ENCODE measurements at places on chromosomes 6 and 20.

- DNase-seq: no peak
Observed at GRCh38 chr6:37840940-37841300, 21.4 kb downstream of the ZFAND3 start.

GRCh38 chr6:27287751-27288135 lies 24.3 kb downstream of the POM121L2 start:
- DNase-seq: no peak

GRCh38 chr20:24949756-24950127 lies 673 bp downstream of the CST7 start:
- no peak for DNase-seq

DNA sequence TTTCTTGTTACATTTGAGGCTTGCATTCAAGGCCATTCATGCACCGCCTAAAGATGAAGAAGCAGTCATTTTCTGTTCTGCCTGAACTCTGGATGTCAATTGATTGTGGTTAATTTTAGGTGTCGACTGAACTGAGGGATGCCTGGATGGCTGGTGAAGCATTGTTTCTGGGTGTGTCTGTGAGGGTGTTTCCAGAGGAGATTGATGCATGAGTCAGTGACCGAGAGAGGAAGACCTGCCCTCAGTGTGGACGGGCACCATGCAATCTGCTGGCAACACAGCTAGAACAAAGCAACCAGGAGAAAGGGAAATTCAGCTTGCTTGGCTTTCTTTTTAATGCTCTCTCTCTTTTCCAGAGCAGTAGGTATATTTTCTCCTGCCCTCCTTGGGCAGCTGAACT lies 164.1 kb upstream of the ECI2 start:
- DNase-seq: no peak

GRCh38 chr6:18148304-18149025 lies 6.4 kb downstream of the TPMT start:
- no peak for DNase-seq

GRCh38 chr20:7657569-7657968 lies 282.7 kb downstream of the HAO1 start:
- no peak for DNase-seq

DNA sequence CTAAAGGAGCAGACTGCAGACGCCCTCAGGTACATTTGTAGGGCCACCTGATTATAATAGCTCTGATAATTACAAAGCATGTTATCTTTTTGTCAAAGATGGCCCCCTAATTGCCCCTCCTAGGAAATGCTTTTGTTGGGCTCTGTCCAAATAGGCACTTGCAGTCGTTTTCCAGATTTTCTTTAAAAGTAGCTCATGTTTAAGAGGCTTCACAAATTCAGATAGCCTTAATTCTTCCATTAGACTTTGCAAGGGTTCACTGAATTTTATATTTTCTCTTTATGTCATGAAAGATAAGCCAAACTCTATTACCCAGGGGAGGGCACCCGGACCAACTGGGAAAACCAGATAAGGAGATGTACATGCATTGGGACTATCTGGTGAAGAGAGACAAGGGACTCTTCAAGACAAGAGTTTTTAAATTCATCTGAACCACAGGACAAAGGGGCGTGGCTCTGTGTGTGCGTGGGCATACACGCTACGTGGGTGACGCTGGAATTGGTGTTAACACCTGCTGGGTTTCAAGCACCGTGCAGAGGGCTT lies 95.6 kb downstream of the TOX2 start:
- DNase-seq: no peak

GRCh38 chr20:54205450-54205849 lies 2.4 kb upstream of the PFDN4 start:
- no peak for DNase-seq

DNA sequence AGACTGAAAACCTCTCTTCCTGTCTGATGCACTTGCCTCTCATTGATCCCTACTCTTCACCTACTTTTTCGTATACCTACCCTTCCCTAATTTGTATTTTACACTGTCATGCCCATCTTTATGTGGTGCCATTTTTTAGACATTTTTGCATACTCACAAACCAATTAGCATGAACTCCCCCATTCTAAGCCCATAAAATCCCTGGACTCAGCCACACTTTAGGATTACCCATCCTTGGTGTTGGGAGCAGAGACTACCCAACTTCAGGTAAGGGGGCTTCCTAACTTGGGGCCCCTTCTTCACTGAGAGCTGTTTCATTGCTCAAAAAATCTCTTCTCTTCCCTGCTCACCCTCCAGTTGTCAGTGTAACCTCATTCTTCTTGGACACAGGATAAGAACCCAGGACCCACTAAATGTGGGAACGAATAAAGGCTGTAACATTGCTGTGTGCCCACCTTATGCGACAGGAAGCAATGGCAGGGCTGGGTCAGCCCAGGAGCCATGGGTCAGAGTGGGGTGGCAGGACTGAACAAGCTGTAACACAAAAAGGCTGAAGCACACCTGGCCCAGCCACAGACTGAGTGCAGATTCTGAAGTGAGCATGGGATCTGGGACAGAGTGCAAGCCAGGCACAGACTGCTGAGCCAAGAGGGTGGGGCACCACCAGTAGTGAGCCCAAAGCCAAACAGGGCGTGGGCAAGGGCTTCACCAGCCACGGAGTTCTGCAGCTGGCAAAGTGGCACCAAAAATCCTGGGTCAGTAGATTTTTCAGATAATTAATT lies 789.1 kb upstream of the HS3ST5 start:
- DNase-seq: no peak

DNA sequence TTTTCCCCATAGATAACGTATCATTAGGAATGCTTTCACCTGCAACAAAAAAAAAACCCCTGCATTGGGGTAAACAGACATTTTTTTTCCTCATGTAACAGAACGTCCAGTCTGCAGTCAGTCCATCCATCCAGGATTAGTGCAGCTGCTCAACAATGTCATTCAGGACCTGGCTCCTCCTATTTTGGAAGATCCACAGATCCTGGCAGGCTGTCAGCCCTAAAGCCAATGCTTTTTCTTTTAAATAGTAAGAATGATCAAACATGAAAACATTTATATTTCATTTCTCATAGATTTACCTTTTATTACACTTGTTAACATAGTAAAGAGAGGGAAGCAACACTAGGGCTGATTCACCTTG lies 116.5 kb upstream of the CCDC28A start:
- no peak for DNase-seq

DNA sequence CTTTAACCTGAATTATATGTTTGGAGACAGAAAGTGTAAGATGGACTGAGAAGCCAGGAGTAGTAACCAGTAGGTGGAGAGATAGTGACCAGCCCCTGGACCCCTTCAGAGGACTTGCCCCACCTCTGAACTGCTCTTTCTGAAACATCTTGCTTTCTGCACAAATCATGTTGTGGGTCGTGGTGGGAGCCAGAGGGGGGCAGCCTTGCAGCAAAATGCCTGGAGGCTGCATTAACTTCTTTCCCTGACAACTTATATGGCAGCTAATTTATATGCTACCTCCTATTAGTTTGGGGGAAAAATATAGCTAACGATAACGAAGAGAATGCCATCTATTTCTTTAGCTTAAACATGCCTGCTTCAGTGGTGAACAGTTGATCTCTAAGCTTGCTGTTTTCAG lies 859.8 kb downstream of the MAFB start:
- DNase-seq: no peak

DNA sequence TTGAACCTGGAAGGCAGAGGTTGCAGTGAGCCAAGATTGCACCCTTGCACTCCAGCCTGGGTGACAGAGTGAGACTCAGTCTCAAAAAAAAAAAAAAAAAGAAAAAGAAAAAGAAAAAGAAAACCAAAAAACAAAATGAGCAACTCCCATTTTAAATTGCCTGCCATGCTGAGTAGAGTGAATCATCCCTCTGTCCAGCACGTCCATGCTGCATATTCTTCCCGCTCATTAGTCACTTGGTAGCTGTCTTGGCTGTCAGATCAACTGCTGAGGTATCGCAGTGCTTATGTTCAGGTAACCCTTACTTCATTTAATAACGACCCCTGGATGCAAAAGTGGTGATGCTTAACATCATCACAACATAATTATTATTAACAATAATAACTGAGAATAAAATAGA lies 72.6 kb upstream of the RNF24 start:
- no peak for DNase-seq

GRCh38 chr6:26304213-26304796 lies 60.7 kb upstream of the BTN3A2 start:
- DNase-seq: no peak

- no peak for DNase-seq
Observed at GRCh38 chr20:63917811-63918210, 22.9 kb downstream of the DNAJC5 start.

All from CD4-positive, alpha-beta T cell treated with Interleukin-15 for 4 hours (primary cell).